ENCODE measurements at places on chromosomes 11 and 22.

GRCh38 chr11:78212586-78213371 is 24.1 kb downstream of the USP35 start:
- peak; percentile 27 for DNase-seq

GRCh38 chr11:19719960-19720359 is 7.3 kb downstream of the NAV2 start:
- DNase-seq = no peak

- no peak for DNase-seq
These were observed 336.5 kb downstream of the TMEM135 start for GRCh38 chr11:87374038-87374807.

- DNase-seq = no peak
These were observed 237.6 kb downstream of the ETS1 start for GRCh38 chr11:128349650-128350299.

DNA sequence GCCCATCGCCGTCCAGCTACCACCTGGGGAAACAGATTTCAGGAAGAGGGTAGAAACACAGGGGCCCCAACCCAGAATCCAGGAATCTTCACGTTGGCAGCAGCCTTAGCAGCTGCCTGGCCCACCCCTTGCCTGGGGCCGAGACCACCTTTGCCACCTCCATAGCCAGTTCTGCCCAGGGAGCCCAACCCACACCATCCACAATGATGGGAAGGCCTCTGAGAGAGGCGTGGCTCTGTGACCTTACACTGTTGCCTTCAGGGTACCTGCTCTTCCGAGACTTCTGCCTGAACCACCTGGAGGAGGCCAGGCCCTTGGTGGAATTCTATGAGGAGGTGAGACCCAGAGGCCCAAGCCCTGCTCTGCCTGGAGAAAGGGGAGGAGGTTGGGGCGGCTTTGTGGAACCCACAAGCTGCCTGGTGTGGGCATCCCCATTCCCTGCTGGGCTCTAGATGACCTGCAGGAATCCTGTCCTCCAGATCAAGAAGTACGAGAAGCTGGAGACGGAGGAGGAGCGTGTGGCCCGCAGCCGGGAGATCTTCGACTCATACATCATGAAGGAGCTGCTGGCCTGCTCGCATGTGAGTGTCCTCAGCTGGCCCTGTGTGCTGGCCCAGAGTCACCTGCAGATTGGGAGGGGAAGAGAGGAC is 10.0 kb upstream of the ANKRD13D start:
- DNase-seq = no peak

GRCh38 chr11:17738151-17738973 is 3.8 kb downstream of the KCNC1 start:
- DNase-seq = no peak

DNA sequence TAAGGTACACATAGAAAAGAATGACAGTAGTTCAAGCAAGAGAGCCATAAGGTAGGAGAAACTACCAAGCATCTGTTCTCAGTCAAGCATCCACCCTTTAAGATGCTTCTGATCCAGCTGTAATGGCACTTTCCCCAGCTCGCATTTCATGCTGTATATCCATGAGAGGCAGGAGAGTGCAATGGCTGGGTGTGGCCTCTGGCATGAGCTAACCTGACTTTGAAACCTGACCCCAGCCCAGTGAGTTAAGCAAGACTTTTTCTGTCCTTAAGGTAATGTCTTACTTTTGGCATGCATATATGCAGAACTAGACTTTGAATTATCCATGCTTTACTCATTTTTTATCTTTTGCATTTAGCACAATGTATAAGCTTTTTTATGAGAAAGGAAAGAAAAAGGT is 79.8 kb upstream of the CNTN5 start:
- peak; percentile 47 for DNase-seq

- DNase-seq = no peak
These were observed 569.3 kb downstream of the BRD1 start for GRCh38 chr22:49258107-49259010.

- no peak for DNase-seq
These were observed 177.5 kb downstream of the CNTN5 start for GRCh38 chr11:99198215-99198614.

DNA sequence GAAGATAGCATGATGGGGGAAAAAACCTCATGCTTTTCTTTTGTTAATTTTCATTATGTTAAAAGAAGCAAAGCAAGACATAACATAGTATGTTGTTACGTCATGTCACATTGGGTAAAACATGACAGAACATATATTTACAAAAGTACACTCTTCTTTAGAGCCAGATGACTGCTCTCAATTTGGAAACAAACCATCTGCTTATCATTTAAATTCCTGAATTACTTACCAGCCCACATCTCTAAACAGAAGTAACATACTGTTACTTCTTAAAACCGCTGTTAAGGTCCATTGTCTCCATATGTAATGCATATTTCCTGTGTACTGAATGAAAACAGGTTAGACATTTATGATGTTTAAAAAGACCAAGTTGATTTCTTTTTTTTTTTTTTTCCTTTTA is 100.0 kb downstream of the TMEM135 start:
- DNase-seq = no peak

- no peak for DNase-seq
These were observed 225.6 kb downstream of the TMEM135 start for GRCh38 chr11:87263264-87263838.

DNA sequence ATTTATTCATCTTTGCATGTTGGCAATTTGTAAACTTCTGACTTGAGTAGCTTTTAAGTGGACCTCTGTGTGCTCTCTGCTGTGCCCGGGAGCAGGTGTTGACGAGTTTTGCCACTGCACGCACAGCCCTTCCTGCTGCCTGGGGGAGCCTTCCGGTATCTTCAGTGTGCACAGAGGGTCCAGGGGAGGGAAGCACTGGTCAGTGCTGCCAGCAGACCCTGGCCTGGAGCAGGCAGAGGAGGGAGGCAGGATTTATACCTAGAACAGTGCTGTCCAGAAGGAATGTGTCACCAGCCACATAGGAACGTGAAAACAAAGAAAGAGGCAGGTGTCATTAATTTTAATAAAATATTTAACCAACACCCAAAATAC is 403.6 kb downstream of the TBC1D22A start:
- DNase-seq = no peak

GRCh38 chr11:47869544-47870393 is 21.6 kb upstream of the NUP160 start:
- no peak for DNase-seq

GRCh38 chr11:2347308-2347830 is 29.7 kb upstream of the CD81 start:
- DNase-seq = no peak

GRCh38 chr22:24728790-24729637 is 45.5 kb downstream of the PIWIL3 start:
- peak; percentile 77 for DNase-seq

GRCh38 chr22:43792905-43793304 is 19.2 kb downstream of the EFCAB6 start:
- no peak for DNase-seq

- DNase-seq = peak; percentile 95
These were observed 398 bp upstream of the ATG16L2 start for GRCh38 chr11:72813740-72814285.

DNA sequence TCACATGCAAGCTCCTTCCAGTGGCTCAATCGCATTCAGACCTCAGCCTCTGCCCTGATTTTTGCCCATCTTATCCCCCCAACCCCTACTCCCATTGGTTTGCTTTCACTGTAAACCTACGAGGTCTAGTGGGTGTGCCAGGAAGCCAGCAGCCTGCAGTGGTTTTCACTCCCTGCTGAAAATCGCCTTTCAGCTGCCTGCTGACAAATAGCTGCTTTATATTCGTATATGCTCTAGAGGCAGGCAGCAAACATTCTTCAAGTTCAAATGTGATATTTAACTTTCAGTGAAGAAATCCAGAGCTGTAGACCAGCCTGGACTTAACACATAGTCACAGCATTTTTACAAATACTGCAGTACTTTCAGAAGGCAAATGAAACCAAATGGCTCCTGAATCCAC is 92.8 kb upstream of the APOA1 start:
- no peak for DNase-seq

DNA sequence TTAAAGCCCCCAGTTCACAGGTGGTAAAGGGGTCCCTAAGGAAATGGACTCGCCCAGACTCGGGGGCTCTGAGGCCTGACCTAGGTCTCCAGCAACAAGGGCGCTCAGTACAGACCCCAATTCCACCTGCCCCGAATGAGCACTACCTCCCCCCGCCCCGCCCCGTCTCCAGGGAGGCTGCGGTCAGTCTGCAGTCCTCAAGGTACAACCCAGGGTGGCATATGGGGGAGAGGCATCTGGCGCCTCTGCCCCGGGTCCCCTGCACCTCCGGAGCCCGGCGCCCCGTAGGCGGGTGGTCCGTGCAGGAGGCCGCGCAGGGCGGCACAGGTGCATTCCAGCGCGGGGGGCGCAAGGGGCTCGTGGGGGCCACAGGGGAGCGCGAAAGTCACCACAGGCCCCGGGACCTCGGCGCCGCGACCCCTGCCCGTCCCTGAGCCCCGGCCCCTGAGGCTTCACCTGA is 361 bp downstream of the CTSD start:
- DNase-seq = no peak

GRCh38 chr22:24433001-24433827 is 5.8 kb downstream of the ADORA2A start:
- no peak for DNase-seq

DNA sequence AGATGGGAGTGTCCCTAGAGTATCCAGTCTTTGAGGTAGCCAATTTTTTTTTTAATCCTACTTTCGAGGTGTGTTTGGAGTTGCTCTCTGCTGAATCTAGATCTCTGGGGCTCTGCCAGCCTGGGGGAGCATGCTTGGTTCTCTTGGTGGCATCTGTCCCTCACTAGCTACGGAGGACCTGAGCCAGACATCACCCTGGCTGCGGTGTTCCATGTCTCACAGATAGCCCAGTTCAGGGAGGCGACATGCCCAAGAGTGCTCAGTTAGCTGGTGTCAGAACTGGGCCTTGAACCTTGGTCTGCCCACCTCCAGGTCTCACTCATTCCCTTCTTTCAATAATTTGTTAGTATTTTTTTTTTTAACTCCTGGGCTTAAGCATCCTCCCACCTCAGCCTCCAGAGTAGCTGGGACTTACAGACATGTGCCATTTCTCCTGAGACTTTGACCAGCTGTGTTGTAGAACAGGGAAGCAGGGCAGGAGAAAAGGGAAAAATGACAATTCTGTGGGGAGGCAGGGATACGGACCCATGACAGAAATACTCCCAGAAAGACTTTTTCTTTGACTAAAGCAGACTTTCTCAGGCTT is 621 bp downstream of the HMOX1 start:
- DNase-seq = no peak

- DNase-seq = no peak
These were observed 1.4 kb downstream of the WT1 start for GRCh38 chr11:32433914-32434355.

DNA sequence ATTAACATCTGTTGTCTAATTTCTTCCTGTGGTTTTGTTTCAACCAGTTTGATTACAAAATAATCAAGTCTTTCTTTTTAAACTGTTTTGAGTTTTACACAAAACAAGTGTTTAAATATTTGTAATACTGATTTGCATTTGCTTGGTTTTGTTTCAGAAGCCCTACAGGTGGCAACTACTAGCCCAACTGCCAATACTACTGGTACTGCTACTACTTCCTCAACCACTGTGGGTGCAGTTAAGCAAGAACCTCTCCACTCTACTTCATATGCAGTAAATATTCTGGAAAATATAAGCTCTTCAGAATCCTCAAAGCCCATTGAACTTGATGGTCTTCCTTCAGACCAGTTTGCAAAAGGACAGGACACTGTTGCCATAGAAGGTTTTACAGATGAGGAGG is 61.1 kb downstream of the QSER1 start:
- no peak for DNase-seq

- DNase-seq = peak; percentile 50
These were observed 787.7 kb downstream of the NTM start for GRCh38 chr11:132158091-132158490.

DNA sequence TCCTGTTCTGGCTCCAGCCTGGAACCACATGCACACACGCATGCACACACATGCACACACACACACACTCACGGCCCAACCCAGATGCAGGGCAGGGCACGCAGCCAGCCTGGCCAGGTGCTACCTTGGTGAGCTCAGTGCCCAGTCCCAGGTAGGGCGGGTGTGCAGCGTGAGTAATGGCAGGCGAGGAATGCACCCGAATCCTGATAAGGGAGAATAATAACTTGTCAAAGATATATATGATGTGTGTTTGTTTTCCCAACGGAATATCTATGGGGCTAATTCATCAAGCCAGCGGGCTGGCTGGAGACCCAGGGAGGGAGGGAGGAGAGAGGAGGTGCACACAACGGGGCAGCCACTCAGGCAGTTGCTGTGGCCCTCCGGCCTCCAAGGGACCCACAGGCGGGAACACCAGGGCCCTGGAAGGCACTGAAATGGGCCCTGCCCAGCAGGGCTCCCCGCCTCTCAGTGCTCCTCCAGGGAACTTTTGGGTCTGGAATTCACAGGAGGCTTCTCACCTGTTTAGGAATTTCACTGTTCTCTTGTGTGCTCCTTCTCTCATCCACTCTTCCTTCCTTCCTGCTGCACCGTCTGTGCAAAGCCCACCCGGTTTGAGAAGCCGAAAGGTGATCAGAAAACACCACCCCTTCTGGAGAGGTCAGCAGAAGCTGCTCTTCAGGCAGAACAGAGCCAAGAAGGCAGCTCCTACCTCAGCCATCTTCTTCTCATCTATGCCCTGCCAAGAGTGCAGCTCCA is 79.0 kb downstream of the BUD13 start:
- peak; percentile 40 for DNase-seq

- DNase-seq = no peak
These were observed 47.6 kb downstream of the CACNA1I start for GRCh38 chr22:39617970-39618757.

GRCh38 chr11:64124147-64124546 is 41.8 kb downstream of the MACROD1 start:
- no peak for DNase-seq

DNA sequence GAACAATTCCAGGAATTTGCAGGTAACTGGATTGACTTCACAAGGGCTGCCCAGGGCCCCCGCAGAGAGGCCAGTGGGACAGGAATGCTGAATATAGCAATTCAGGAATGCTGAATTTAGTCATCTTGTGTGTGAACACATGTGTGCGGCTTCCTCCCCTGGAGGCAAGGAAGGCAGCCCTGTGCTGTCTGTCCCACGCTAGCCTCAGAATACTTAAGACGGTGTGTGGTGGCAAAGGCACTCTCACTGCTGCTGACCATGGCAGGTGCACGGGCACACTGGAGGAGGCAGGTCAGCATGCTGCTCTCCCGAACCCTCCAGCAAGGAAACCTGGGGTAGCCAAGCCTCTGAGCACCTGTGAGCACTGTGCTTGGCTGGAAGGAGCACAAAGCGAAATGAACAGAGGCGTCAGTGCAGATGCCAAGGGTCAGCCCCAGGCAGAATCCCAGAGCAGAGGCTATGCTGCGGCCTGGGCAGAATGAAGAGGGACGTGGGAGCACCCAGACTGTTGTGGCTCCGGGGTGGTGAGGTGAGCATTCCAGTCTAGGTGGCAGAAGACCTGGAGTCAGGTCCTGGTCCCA is 2.7 kb downstream of the GNAZ start:
- DNase-seq = no peak

Data from Caco-2 (cell line).